ENCODE measurements at places on chromosomes 12 and 14.
A peak's percentile ranks its signal among the peaks of the same experiment; 100 is the strongest.

DNA sequence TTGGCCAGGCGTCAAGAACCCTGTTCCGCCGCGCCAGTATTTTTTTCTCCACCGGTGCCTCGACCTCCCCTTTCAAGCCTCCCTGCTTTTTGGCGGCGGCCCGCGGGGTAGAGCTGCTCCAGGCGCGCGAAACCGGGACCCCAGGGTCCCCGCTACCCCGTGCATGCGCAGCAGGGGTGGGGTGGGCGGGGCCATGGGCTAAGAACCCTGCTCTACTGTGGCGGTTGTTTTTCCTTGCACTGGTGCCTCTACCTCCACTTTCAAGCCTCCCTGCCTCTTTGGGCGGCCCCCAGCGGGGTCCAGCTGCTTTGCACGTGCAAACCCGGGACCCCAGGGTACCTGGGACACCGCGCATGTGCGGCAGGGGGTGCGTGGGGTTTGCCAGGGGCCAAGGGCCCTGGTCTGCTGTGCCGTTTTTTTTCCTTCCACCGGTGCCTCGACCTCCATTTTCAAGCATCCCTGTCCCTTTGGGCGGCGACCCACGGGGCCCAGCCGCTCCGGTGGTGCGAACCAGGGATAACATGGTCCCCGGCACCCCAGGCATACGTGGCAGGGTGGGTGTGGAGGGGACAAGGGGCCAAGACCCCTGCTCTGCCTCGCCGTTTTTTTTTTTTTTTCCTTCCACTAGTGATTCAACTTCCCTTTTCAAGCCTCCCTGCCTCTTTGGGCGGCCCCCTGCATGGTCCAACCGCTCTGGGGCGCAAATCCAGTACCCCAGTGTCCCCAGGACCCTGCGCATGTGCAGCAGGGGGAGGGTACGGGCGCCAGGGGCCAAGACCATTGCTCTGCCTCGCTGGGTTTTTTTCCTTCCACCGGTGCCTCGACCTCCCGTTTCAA is 326.8 kb downstream of the ALG10 start:
- H3K27ac ChIP-seq = no peak overlapping the region
- H3K27me3 ChIP-seq = no peaks in the 10 kb centered on the region
- no peak for DNase-seq
- no peaks in the 10 kb centered on the region for H3K36me3 ChIP-seq
- no peak overlapping the region for H3K4me3 ChIP-seq
- H3K4me1 ChIP-seq = no peaks in the 10 kb centered on the region

DNA sequence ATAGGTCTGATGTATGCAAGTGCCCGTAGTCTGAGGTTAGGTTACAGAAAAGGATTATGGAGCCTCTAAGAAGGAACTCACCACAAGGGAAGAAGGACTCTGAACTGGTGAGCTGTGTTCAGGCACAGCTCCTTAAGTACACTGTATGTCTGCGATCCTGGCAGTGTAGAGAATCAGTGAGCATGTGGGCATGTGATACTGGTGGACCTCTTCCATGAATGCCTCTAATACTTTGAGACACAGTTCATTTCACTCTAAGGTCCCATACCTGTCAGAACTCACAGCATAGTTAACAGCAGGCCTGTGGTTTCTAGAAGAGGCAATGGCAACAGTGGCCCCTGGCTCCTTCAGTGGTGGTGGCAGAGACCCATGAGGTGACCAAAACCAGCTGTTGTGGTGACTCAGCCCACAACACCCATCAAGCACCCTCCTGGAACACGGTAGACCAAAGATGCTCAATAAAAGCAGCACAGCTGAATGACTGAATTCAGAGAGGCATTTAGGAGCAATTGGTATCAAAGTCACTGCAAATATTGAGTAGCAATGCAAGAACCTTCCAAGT is 6.9 kb upstream of the OR6J1 start:
- H3K4me3 ChIP-seq = no peak overlapping the region
- no peaks in the 10 kb centered on the region for H3K4me1 ChIP-seq
- H3K36me3 ChIP-seq = no peaks in the 10 kb centered on the region
- H3K27me3 ChIP-seq = peaks cover 3% of the 10 kb centered on the region
- no peak overlapping the region for H3K27ac ChIP-seq

DNA sequence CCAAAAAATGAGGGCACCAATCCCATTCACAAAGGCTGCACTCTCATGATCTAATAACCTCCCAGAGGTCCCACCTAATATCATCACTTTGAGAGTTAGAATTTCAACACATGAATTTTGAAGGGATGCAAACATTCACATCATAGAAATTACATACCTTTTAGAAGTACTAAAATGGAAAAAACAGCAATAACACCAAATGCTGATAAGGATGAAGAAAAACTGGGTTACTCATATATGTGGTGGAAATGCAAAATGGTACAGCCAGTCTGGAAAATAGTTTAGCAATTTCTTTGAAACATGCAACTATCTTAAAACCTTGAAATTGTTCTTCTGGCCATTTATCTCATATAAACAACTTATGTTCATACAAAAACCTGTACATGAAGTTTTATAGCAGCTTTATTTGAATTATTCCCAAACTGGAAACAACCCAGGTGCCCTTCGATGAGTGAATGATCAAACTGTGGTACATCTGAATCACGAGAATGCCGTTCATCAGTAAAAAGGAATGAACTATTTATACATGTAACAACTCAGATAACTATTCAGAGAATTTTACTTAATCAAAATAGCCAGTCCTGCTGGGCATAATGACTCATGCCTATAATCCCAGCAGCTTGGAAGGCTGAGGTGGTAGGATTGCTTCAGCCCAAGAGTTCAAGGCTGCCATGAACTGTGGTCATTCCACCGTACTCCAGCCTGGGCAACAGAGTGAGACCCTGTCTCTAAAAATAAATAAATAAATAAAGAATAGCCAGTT is 109.4 kb upstream of the SSTR1 start:
- DNase-seq = no peak
- no peaks in the 10 kb centered on the region for H3K4me1 ChIP-seq
- H3K36me3 ChIP-seq = no peaks in the 10 kb centered on the region
- H3K27ac ChIP-seq = no peak overlapping the region
- no peak overlapping the region for H3K4me3 ChIP-seq

DNA sequence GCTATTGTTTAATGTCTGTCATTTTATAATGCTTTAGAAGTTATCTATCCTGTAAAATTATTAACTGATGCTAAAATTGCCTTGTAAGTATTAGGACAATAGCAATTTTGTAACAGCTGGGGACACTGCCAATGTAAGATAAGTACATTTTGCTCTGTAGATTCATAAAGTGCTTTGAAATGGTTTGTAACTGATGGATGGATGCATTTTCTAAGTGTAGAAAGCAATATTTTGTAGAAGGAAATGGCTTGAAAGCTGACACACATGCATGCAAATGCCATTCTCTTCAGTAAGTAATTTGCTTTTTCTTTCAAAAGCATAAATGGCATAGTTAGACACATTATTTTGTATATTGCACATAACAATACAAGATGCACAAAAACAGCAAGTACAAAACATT is 129.8 kb downstream of the FOXG1 start:
- DNase-seq = no peak
- no peaks in the 10 kb centered on the region for H3K36me3 ChIP-seq
- H3K4me3 ChIP-seq = no peak overlapping the region
- H3K27ac ChIP-seq = no peak overlapping the region
- no peaks in the 10 kb centered on the region for H3K27me3 ChIP-seq
- H3K4me1 ChIP-seq = no peaks in the 10 kb centered on the region

DNA sequence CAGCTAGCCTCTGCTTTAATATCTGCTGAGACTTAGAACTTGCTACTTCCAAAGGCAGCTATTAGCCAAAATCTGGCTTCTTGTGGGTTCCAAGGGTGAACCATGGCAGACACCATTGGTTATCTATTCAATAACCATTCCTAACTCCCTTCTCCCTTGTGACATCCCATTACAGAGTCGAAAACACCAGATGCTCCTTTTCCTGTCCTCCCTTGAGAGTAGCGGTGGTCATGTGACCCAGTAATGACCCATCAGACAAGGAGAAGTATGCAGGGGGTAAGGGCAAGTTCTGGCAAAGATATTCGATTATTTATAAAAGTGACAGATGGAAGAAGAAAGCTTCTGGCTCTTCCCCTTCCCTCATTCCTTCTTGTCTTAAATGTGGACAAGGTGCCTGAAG is 20.1 kb downstream of the TGFB3 start:
- DNase-seq = no peak
- peaks cover 43% of the 10 kb centered on the region for H3K36me3 ChIP-seq
- no peak overlapping the region for H3K27ac ChIP-seq
- H3K27me3 ChIP-seq = no peaks in the 10 kb centered on the region

GRCh38 chr14:20472536-20473169 is 3.4 kb downstream of the PNP start:
- no peak overlapping the region for H3K27ac ChIP-seq
- no peaks in the 10 kb centered on the region for H3K27me3 ChIP-seq
- peaks cover 31% of the 10 kb centered on the region for H3K36me3 ChIP-seq
- peaks cover 19% of the 10 kb centered on the region for H3K4me1 ChIP-seq
- no peak for DNase-seq

GRCh38 chr14:95759941-95760340 is 46.0 kb upstream of the TCL1A start:
- H3K27ac ChIP-seq = no peak overlapping the region
- no peaks in the 10 kb centered on the region for H3K27me3 ChIP-seq
- no peak overlapping the region for H3K4me3 ChIP-seq
- no peak for DNase-seq
- H3K36me3 ChIP-seq = no peaks in the 10 kb centered on the region

DNA sequence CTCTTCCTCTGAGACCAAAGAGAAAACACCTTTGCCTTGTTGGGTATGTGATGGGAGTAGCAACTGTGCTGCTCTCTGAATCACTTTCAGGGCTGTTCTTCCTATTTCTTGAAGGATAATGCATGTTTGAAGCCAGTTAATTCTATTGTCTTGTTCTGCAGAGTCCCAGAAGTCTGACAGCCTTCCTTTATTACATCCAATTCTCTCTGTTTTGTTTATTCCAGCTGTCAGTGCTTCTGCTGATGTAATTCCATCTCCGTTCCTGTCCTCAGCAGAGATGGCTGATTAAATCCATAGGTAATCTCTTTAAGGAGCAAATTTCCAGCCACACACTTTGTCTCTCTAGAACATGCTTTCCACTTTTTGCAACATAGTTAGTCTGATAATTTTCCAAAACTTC is 59.7 kb downstream of the MGAT4C start:
- no peaks in the 10 kb centered on the region for H3K4me1 ChIP-seq
- DNase-seq = no peak
- no peak overlapping the region for H3K4me3 ChIP-seq
- H3K27me3 ChIP-seq = no peaks in the 10 kb centered on the region
- no peaks in the 10 kb centered on the region for H3K36me3 ChIP-seq

DNA sequence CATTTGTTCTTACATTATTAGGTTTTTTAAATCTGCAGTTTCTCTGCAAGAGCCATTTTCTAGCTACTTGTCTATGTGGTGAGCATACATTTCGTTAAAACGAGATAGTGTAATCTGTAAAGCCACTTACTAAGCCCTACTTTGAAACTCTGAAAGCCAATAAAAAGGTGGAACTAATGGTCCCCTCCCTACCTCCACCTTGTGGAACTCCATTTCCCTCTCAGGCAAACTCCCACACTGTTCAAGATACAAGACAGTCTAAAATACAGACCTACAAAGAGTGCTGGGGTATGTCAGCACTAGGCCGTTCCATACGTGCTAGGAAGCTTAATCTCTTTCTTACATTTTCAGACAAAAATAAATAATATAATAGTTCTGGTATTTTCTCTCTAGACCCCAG is 74.1 kb downstream of the DUSP6 start:
- no peak overlapping the region for H3K27ac ChIP-seq
- no peaks in the 10 kb centered on the region for H3K4me1 ChIP-seq
- no peak overlapping the region for H3K4me3 ChIP-seq
- DNase-seq = no peak

DNA sequence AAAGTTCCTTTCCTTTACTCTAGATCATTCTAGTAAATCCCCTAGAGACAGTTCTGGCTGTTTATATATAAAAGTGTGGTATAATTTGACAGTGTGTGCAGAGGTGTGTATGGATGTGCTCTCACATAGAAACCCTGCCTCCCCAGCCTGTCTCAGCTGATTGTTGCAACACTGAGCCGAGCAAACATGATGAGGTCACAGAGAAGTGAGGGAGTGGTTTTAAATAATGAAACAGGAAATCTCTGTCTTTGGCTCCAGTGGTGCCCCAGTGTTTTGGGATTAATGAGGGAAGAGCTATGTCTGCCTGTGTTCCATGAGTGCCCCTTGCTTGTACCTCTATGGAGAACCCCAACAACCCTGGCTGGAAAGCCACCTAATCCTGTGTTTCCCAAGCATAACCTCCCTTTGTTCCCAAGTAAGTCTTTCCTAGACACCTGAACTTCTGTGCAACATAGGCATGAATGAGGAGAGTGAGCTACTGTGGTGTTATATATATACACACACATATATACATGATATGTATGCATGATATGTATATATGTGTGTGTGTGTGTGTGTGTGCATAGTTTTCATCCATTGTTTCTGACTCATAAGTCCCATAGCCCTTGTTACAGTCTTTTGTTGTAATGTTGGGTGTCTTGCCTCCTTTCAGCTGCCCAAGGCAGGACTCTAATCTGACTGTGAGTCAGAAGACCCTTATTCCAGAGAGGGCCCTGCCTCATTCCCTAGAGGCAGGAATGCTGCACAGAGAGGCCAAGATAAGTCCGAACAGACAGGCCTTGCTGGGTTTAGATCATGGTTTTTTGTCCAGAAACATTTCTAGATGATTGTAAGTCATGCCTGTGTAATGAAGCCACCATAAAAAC is 18.0 kb downstream of the TRAF3 start:
- no peaks in the 10 kb centered on the region for H3K27me3 ChIP-seq
- H3K4me1 ChIP-seq = no peaks in the 10 kb centered on the region
- H3K27ac ChIP-seq = peak overlapping the region; percentile 81
- DNase-seq = peak; percentile 84
- H3K36me3 ChIP-seq = no peaks in the 10 kb centered on the region

DNA sequence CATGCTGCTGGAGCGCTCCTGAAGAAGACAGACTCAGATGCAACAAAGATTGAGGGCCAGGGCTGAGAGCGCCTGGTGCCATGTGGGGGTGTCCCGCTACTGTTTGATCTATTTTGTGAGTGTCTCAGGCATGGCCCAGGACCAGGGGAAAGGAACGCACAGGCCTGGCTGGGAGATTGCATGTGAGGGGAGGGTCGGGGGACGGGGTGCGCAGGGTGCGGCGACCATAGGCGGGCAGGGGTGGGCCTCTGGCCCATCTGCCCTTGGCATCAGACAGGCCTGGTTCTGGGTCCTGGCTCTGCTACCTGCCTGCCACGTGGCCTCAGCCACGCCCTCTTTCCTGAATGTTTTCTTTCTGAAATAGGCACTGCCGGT is 47.5 kb downstream of the BEGAIN start:
- DNase-seq = no peak
- H3K27me3 ChIP-seq = no peaks in the 10 kb centered on the region
- no peaks in the 10 kb centered on the region for H3K4me1 ChIP-seq
- H3K27ac ChIP-seq = no peak overlapping the region
- H3K36me3 ChIP-seq = no peaks in the 10 kb centered on the region
- no peak overlapping the region for H3K4me3 ChIP-seq

DNA sequence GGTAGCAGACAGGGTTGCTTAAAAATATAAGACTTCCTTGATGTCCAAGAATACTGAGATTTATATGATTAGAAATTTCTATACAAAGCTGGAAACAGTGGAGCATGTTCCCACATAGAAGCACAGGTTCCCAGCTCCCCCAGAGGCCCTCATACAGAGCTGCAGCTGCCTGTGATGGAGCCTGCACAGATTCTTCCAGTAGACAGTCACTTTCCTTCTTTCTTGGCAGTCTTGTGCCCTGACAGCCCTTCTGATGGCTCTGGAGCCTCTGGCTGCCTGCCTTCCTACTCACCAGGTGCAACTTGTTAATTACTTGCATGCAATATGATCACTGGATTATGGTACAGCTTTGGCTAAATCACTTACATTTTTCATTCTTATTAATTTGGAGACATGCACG is 44.4 kb downstream of the BICD1 start:
- H3K4me1 ChIP-seq = peaks cover 3% of the 10 kb centered on the region
- no peak for DNase-seq
- no peaks in the 10 kb centered on the region for H3K27me3 ChIP-seq
- no peak overlapping the region for H3K4me3 ChIP-seq

Measured in lung (tissue), 17 donors.